ENCODE measurements at places on chromosomes 4 and X.
A peak's percentile ranks its signal among the peaks of the same experiment; 100 is the strongest.

- peak; percentile 78 for DNase-seq
Measured at GRCh38 chr4:165378745-165379677, at the start of gene CPE. Gene CPE, plus strand, starts transcription at chr4:165379008. Its CDS starts 214 bp downstream, at chr4:165379222.

- DNase-seq, result no peak
Measured at GRCh38 chr4:185991770-185992169, 77.2 kb upstream of the TLR3 start.

GRCh38 chr4:132169660-132170059, 979.4 kb upstream of the PCDH10 start:
- no peak for DNase-seq

DNA sequence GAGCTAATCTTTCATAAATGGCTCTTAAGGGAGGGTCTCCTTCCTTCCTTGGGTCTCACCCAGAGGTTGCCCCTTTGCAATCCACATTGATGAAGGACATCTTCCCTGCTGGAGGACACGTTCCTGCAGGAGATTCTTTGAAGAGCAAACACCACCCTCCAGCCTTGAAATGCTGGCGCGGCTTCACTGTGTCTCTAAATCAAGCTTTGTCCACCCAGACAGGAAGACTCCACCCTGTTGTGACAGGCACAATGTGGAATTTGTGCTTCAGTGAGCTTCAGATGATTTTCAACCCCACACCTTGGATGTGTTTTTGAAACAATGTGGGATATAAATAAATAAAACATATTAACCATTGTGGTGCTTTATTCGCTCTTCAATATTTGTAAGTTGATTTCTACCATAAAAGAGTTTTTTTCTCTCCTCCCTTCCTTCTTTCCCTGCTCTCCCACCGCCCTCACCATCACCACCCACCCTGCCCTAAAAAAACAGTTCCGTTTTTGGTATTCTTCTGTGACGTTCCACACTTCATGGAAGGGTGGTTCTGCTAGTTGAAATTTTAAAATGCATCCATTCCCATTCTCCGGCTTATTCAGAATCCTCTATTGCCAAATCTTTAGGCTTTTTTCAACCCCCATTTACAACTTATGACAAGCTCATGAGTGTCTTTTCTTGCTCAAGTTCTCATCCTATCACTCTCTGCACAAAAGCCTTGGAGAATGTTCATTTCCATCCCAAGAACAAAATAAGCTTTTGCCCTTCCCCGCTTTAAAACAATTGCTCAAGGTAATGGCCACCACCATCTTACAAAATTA, 264.3 kb downstream of the RAPGEF2 start:
- peak; percentile 21 for DNase-seq

GRCh38 chr4:182242787-182243186, 415 bp upstream of the TENM3 start:
- DNase-seq, result peak; percentile 17

DNA sequence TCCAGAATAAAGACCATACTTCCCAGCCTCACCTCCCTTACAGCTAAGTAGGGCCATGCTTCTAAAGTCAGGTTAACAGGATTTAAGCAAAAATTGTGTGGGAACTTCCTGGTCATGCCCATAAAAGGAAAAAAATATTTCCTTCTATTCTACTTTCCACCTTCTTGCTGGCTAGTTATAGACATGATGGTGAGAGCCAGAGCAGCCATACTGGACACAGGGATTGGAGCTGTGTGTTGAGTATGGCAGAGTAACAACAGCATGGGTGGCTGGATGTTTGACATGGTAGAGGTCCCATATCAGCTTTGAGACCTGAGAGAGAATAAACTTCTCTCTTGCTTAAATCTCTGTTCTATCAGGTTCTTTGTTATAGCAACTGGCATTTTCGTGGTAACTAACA, 15.1 kb upstream of the CBR4 start:
- DNase-seq, result no peak

Measured in fibroblast of lung (primary cell).